ENCODE measurements at places on chromosomes 2 and 18.
A peak's percentile ranks its signal among the peaks of the same experiment; 100 is the strongest.

DNA sequence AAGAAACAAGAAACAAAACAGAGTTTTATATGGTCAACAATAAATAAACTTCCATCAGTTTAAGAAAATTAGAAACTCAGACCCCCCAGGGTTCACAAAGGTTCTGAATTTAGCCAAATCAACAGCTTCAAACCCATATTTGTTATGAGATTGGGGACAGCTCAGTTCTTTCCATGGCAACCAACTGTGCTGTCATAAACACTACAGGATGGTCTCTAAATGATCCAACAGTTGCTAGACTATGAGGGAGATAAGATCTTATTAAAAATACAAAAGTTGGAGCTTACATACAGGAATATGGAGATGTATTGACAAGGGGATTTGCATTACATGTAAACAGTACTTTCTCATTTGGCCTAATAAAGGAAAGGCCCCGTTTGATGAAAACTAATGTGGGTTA, 154.6 kb upstream of the CTAGE1 start:
- no peak for DNase-seq

DNA sequence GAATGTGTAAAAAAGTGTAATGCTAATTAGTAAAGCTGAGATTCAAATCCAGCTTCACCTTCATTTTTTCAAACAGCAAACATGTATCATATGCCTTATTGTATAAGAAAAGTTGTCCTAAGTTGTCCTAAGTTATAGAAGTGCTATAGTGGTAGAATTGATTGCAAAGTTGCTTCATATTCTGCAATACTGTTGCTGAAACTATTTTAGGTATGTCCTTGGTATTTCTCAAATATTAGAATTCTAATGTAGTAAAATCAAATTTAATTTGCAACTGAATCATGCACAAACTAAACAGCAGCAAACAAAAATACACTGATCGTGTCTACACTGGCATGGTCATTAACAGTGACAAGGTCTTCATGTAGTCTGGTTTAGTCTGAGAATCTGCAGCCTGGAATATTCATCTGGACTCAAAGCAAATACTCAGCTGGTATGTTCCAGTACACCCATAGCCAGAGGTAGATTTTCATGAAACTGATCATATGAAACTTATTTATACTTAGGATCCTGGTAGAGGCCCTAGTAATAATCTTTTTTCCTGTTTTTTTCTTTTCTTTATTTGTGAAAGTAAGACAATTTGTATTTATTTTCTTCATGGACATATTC, 555.6 kb upstream of the ZEB2 start:
- DNase-seq: no peak

DNA sequence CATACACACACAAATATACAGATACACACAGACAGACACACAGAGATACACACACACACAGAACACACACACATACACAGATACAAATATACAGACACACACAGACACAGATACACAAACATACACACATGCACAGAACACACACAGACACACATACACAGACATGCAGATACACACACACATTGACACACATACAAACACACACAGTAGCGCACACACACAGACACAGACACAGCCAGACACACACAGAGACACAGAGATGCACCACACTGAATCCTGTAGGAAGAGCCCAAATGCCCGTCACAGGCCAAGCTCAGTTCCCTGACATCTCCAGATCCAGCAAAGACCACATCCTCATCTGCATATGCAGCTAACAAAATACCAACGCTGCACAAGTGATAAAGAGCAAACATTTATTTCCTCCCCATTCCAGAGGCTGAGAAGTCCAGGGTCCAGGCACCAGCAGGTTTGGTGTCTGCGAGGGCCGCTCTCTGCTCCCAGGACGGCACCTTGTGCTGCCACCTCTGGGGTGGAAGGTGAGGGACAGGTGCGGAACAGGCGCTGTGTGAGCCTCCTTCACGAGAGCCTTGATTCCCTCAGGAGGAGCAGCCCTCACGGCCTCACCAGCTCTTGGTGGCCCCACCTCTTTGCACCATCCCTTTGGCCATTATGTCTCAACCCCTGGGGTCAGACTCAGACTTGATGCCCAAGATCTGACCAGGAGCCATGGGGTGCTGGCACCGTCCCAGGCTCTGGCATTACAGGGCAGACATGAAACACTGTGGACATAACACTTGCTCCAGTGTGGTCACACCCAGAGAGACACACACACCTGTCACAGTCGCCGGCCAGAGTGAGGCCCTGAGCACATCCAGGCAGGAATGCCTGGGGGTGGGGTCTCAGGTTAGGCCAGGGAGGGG, 108.7 kb downstream of the NDUFA10 start:
- DNase-seq: no peak

DNA sequence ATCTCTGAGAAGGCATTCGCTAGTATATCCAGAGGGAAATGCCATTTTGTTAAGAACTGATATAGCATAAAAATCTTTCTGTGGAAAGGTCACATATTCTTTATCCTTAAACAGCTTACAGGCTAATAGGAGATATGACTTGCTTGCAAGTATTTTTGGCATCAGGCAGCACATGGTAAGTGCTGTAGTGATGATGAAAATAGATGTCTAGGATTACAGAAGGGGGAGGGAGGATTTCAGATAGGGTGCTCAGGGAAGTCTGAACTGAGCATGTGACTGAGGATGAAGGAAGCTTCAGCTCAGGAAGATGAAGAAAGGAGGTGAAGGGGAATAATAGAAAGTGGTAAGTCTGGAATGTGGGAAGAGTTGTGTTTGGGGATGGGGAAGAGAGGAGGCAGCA, 158.5 kb upstream of the NOSTRIN start:
- DNase-seq: no peak

- DNase-seq: no peak
These were observed 34.1 kb upstream of the SP3 start for GRCh38 chr2:173999272-173999671.

DNA sequence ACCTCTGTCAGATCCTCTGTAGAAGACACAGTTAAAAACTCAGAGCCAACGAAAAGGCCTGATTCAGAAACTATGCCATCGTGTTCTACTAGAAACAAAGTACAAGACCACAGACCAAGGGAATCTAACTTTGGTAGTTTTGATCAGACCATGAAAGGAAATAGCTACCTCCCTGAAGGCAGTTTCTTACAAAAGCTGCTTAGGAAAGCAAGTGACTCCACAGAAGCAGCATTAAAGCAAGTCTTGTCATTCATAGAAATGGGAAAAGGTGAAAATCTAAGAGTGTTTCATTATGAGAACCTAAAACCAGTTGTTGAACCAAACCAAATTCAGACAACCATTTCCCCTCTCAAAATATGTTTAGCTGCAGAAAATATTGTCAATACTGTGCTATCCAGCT, 58.2 kb downstream of the FSIP2 start:
- DNase-seq: no peak

- no peak for DNase-seq
These were observed 5.5 kb downstream of the CTDSP1 start for GRCh38 chr2:218405086-218405745.

DNA sequence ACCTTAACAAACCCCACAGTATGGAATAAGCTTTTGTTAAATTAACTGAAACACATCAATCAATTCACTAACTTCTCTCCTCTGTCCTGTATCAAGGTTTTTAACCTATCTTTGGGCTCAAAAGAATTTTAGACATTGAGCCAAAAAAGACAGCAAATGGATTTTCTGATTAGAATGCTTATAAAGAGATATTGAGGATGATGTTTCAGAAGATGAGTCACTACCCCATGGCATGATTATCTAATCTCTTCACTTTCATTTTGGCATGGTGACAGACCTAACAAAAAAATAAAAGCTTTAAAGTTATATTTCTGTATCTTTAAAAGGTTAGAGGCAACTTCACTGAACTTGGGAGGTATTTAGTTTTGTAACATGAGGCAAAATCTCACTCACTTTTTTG, 55.5 kb downstream of the SGPP2 start:
- no peak for DNase-seq

GRCh38 chr2:220278022-220278421, 650.6 kb downstream of the SLC4A3 start:
- DNase-seq: no peak

DNA sequence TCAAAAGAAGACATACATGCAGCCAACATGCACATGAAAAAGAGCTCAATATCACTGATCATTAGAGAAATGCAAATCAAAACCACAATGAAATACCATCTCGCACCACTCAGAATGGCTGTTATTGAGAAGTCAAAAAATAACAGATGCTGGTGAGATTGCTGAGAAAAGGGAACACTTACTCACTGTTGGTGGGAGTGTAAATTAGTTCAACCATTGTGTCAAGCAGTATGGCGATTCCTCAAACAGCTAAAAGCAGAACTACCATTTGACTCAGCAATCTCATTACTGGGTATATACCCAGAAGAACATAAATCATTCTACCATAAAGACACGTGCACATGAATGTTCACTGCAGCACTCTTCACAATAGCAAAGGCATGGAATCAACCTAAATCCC, 95.5 kb upstream of the XIRP2 start:
- no peak for DNase-seq

DNA sequence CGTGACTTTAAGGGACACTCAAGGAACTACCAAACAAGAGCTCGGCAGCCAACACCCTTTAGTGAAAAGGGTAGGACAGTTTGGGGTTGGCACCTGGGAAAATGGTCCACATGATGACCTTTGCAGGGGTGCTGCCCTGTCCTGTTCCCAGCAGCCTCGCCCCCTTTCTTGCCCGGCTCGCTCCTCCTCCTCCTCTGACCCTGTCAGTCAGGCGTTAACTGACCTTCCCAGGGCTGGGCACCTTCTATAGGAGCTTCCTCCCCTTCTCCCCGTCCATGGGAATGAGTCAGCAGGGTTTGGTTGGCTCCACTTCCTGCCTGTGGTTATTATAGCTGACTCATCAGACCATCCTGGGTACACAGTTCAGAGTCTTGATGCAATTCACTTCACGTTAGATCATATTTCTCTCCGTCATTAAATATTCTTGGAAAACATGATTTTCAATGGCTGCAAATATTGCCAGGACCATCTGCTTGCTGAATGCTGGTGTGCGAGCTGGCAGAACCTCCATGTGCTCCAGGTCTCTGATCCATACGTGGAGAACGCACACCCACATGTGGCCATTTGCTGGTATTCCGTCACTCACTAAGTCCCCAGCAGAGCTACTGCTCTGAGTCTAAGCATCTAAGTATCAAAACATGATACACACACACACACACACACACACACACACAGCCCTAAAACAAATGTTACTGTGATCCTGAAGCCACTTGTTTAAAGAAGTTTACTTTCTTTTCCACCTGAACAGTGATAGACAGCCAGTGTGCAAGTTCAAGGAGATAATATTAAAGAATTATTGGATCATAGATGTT, 185.0 kb downstream of the ANAPC1 start:
- DNase-seq: peak; percentile 27

- no peak for DNase-seq
These were observed 53.5 kb downstream of the ATL2 start for GRCh38 chr2:38323623-38324022.

DNA sequence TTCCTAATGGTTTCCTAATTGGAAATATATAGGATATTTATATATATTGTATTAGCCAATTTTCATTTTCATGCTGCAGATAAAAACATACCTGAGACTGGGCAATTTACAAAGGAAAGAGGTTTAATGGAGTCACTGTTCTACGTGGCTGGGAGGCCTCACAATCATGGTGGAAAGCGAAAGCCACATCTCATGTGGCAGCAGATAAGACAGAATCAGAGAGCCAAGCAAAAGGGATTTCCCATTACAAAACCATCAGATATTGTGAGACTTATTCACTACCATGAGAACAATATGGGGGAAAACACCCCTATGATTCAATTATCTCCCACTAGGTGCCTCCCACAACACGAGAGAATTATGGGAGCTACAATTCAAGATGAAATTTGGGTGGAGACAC, 242.5 kb upstream of the NETO1 start:
- DNase-seq: no peak

DNA sequence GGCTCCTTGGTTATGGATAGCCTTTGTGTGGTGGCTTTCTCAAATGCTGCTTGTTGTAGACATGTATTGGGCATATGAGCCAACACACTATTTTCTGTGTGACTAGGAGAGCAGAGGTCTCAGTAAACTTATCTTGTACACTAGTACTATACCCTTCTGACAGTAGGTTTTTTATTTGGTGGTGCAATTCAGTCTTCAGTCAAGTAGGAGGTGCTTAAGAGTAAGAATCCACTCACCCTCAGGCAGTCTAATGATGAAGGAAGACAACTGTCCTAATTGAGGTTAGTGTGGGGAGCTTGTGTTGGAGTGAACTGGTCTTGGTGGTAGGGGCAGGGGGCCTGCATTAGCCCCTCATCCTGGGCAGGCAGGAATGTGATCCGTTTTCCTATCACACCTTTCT, 164.0 kb downstream of the SLC4A10 start:
- DNase-seq: no peak
